ENCODE measurements at places on chromosomes 11 and 22.

GRCh38 chr11:76023236-76024068 is 182.8 kb downstream of the WNT11 start:
- no peak for DNase-seq

DNA sequence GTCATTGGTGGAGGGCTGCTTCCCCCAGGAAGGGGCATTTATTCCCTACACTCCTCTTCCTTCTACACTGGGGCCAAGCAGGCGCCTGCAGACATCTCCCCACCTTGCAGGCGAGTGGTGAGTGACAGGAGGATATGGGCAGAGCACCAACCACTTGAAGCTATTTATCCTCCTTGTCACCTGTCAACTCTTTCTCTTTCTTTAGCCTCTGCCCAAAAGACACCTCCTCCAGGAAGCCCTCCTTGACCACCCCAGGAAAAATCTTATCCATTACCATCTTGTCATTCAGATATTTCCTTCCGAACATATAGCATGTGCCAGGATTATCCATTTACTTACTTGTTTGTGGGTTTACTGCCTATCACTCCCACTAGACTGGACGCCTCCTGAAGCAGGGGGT is 362.4 kb downstream of the MN1 start:
- no peak for DNase-seq

DNA sequence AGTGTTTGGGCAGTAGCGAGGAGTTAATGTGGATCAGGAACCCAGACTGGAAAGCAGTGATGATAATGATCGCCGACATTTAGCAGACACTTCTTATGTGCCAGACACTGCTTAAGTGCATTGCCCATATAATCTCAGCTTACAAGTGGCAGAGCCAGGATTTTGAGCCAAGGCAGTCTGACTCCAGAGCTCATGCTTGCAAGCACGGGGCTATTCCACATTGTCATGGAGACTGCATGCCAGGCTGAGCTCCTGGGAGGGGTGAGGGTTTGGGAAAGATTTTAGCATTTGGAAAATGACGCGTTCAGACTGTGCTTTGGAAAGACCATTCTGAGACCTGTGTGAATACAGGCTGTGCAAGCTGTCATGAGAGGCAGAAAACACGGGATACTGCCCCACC is 302.7 kb downstream of the DDX10 start:
- DNase-seq, result no peak

- no peak for DNase-seq
These were observed 22.3 kb upstream of the MMP20 start for GRCh38 chr11:102647430-102647829.

DNA sequence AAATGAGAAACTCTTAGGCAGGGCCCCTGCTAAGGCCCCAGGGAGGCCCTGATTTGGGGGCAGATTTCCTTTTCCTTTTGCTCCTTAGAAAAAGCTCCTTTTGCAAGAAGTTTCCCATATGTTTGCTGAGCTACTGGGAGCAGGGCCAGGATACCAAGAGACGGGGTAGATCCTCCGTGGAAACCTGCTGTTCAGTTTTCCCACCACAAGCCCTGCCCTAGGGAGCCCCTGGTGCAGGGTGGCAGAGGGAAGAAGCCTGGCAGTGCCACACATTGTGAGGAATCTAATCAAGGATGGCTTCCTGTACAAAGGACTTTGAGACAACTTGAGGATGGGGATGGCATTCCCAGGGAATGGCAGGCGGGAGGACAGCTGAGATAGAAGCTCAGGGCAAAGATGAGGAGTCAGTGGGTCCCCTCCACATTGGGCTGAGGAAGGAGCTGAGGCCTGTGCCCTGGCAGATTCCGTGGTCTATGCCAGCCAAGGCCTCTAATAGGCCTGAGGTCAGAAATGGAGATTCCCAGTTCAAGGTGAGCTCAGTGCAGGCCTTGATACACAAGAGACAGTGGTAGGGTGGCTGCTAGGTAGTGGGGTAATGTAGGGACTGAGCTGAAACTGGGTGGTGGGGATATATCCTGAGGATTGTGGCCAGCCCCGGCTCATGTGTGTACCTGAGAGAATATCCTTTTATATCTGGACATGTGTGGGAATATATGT is 15.0 kb downstream of the TUB start:
- DNase-seq, result no peak

- DNase-seq, result no peak
These were observed 89.1 kb downstream of the LARGE1 start for GRCh38 chr22:33831207-33831606.

- peak; percentile 74 for DNase-seq
These were observed 15.8 kb downstream of the MYEOV start for GRCh38 chr11:69309631-69310280.

DNA sequence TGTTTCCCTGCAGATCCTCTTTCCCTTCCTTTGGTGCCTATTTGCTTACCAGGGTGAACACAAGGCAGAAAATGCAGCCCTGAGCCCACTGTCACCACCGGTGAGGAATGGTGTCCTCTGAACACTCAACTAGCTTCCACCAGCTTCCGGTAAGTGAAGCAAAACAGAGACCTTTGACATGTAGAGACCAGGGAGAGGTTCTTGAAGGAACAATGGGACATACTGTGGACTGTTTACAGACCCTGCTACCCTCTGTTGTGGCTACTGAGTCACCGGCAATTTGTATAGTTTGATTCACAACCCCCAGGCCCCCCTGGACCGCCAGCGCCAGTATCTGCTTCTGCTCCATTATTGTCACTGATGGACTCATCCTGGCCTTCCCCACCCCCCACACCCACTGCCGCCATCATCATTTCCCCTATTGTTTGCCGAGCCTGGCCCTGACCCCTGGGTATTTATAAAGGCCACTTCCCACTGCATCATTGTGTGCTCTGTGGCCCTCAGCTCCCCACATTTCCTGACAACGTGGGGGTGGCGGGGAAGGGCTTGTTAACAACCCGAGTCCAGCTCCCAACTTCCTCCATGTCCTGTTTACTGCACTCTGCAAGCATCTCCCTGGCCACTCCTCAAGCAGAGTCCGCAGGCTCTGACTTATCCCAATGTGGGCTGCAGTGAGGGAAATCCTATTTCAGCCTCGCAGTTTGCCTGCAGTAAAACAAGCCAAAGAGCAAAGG is 252.9 kb downstream of the ETS1 start:
- no peak for DNase-seq

GRCh38 chr11:69050592-69051380 is 2.1 kb downstream of the TPCN2 start:
- no peak for DNase-seq

DNA sequence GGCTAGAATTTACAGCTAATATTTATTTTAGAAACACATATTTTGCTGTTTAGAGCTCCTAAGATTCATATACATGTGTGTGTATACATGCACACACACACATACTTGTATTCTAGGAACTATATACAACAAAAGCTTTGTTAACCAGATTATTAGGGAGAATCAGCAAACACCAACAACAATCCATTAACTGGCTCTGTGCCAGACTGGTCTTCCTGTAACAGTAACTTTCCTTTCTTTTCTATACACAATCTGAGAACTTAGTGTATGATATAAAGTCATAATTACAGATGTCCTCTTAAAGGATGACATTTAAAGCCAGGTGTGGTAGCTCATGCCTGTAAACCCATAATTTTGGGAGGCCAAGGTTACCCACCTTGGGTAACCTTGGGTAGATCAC is 49.5 kb upstream of the CLNS1A start:
- DNase-seq, result no peak

Data from trophoblast cell (in vitro differentiated cells and primary cell).